ENCODE measurements at places on chromosomes 11 and 22.
A peak's percentile ranks its signal among the peaks of the same experiment; 100 is the strongest.

- DNase-seq = no peak
Measured at GRCh38 chr22:30483169-30483568, 11.4 kb upstream of the SEC14L3 start.

DNA sequence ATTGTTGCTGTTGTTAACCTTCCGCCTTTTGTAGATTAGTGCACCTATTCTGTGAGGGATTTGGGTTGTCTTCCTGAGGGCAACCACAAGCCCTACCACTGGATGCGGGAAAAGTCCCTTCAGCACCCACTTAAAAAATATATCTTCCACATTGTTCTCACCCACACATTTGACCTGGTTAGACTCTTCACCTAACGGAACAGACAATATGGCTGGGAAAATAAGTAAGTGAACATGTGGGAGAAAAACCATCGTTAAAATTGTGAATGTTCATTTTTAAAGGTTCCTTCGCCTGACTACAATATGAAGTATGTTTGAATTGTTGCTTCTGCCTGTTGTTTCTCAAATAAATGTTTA is 72.0 kb upstream of the MPEG1 start:
- DNase-seq = no peak

- DNase-seq = no peak
Measured at GRCh38 chr22:48982321-48982905, 845.3 kb downstream of the BRD1 start.

DNA sequence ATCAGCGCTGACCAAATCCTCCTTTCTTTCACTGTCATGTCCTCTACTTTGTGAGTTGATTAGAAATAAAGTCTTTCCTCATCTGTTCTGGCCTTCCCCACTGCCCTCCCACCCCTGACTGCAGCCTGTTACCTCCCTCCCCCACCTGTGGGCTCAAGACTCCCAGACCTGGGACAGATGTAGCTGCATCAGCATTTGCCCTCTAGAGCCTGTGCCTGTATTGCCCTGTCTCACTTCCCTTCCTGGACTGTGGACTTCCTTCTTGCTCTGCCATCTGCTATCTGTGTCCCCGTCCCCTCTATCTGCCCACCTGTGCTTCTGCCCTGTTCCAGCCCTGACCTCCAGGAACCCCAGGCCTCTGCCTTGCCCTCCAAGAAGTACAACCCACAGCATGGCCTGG is 122.5 kb downstream of the GALNT18 start:
- DNase-seq = no peak

DNA sequence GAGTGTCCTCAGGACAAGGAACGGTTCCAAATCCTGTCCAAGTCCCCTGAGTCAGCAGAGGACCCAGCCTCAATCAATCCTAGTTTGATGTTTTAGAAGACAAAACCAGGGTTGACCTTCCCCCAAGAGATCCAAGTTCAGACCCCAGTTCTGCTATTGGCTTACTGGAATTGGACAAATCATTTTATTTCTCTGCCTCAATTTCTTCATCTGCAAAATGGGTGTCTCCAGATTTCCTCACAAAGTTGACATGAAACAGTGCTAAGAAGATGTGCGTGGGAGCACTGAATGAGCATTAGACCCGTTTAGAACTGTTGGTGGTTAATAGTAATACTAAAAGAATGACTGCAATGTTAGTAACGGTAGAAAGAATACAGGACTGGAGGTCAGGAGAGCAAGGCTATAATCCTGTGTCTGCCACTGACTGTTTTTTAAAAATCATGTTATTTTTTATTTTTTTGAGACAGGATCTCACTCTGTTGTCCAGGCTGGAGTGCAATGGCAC is 32.8 kb upstream of the SCUBE1 start:
- no peak for DNase-seq

DNA sequence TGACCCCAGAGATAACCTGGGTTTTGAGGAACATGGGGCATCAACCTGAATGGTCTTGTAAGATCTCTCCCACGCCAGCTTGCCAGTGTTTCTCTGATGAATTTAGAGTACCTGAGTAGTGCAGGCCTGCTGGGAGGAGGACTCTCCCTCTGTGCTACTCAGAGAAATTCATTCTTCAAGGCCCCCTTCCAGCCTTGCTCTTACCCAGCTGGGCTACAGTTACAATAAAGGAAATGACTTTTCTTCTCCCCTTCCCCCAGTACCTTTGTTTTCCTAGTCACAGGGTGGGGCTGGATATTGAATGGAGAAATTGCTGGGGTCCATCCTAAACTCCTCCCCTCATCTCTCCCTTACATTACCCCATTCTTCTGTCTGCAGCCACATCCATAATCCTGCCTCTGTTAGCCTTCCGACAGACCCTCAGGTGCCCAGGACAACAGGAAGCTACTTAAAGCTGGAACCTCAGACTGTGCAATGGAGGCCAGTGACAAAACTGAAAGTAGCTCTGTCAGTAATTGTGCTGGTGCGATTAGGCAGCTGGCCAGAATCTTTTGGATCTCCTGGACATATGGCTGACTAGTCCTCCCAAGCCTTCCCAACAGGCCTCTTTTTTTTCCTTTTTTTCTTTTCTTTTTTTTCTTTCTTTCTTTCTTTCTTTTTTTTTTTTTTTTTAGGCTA is 17.4 kb downstream of the LIMK2 start:
- peak; percentile 46 for DNase-seq

DNA sequence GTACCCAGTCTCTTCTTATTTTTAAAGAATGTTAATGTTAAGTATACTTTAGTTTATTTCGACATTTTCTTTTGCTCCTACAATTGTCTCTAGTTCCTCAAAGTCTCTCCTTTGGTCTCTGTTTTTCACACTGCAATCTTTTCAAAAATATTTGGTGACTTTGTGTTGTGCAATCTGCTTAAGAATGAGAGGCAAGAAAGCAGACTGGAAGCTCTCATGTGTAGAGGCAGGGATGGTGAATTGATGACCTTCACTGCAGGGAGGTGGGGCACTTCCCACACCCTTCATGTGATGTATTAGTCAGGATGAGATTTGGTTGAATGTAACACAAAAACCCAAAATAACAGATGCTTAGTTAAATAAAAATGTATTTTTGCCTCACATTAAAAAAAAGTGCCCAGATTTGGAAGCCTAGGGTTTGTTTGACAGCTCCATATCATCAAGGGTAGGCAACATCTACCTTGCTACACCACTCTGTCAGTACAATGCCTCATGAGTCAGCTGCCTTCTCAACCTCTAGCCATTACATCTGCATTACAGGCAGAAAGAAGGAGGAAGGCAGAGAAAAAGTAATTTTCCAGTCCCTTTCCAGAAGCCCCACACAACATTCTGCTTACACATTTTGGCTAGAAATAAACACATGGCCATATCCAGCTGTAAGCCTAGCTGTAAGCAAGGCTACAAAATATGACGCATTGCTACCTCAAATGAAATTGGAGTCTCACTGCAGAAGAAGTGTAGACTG is 3.8 kb upstream of the MMP27 start:
- DNase-seq = no peak

Data from SK-N-SH (cell line).